ENCODE measurements at places on chromosomes 4 and X. TPM values are rescaled to one million over a fixed set of nuclear protein-coding genes. Genes with fewer than 3 reads are reported as not detected.

GRCh38 chr4:140662082-140662869, 93.5 kb upstream of the UCP1 start:
- no peak for DNase-seq

GRCh38 chr4:23373261-23373660, 516.6 kb downstream of the PPARGC1A start:
- no peak for DNase-seq

- DNase-seq: no peak
These were observed 12.6 kb upstream of the IL13RA2 start for GRCh38 chrX:115029869-115030570.

DNA sequence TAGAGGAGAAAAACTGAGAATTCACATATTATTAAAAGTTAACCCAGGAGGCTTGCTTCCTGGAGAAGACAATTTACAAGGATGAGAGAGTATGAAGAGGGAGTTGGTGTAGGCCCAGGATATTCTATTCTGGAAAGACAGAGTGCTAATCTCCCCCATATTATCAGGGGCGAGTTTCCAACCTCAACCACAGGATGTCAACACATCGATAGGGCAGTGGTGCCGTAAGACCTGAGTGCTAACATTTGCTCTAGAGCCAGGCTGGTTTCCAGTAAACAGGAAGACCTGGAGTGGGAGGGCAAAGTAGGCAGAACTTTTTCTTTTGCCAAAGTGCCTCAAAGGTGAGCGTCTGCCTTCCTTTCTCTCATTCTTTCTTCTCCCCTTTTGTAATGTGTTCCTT, 2.8 kb upstream of the AWAT1 start:
- DNase-seq: no peak

DNA sequence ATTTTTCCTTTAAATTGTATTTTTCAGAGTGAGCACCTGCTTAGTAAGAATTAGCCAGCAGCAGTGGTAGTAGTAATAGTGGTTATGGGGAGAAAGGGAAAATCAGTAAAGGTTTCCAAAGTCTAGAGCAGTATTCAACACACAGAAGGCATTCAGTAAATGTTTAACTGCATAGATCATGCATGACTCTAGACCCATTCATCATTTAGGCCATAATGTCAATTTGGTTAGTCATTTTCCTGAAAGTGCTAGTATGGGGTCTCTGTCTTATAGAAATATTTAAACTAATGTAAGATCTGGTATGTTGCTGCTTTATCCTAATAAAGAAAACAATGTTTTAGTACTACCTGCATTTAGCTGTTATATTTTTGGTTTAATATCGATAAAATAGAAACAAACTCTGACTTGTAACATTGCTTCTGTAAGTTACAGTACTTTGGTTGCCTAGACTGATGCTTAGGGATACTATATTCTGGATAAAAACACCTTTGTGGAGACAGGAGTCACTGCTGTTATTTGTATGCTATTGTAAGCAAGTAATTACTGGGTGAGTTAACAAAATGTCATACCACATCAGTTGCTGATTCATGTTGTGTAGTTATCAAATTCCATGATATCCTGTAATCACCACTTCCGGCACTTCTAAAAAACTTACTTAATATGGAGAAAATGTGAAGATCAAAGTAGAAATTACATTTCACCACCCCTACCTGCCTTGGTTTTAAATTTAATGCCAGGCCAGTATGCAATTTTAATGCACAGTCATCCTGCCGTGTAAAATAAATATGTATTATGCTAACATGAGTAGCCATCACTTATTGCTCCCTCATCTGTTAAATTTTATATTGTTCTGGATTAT, 115.8 kb upstream of the BMPR1B start:
- no peak for DNase-seq

DNA sequence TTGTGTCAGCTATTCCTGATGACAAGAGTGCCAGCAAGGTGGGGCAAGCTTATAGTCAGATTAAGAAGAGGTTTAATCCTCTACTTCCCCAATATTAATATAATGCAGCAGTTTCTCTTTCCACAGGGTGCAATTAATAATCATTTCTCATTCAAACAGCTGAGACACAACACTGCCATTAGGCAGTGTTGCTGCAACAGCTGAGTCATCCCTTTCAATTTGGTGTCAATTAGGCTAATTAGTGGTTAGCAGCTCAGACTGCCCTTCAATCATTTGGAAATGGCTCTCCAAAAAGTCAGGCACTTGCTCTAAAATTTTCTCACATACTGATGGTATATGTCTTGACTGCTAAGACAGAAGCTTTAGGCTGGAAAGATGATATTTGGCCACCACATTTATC, 265.7 kb upstream of the FAM241A start:
- DNase-seq: no peak

DNA sequence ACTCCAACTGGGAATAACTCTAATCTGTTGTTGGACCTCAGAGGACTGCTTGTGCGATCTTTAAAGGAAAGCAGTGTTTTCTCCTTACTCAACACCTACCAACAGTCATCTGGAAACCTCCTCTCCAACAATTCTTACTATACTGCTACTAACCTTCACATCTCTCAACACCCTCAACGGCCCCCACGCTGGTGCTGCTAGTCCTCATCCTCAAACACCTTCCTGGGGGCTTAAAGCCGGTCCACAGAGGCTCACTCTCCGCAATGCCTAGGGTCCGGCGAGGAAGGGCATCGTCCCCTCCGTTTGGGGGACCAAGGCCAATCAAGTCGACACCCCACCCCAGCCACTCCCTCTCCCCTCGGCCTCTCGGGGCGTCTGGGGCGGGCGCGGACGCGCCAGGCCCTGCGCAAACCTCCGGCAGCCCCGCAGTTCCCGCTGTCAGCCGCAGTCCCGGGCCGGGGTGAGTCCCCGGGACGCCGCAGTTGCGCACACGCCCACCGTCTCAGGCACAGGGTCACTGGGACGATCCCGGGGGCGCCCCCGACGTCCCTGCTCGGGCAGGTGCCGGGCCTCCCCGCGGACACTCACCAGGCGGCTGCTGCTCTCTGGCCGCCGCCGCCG, 418 bp downstream of the TAB3 start:
- DNase-seq: no peak

- no peak for DNase-seq
These were observed 38.3 kb downstream of the ARAP2 start for GRCh38 chr4:36206012-36206411.

Gene TRO
- 156 TPM for total RNA-seq

Gene PPEF2
- total RNA-seq: not detected

Data from progenitor cell of endocrine pancreas (in vitro differentiated cells).